NCI-H446 treated with DMSO at 0.1 percent for 48 hours (cell line): ENCODE measurements at places on chromosomes 16 and 17.

DNA sequence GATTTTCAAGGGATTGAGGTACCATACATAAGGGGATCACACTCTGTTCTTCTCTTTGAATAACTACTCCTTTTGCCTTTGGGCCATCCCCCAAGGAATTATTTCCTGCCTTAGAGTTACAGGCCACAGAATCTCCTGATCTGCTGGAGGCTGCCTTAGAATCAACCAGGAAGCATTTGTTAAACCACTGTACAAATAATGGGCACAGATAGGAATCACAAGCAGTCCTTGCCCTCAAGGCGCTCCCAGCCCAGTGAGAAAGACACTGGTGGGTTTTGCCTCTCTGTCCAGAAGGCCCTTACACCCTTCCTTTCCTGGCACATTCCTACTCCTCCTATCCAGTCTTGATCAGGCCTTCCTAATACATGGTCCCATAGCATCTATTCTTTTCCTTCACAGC, 45.9 kb downstream of the MRTFB start:
- no peak for DNase-seq

GRCh38 chr17:69967910-69968411, 107.1 kb upstream of the KCNJ16 start:
- DNase-seq, result no peak

GRCh38 chr16:641326-642188, at the start of gene MCRIP2:
Gene MCRIP2, plus strand, starts transcription at chr16:641828. Its CDS starts 164 bp downstream, at chr16:641992.
- peak; percentile 57 for DNase-seq

- DNase-seq, result no peak
Measured at GRCh38 chr17:10894220-10894619, 56.3 kb upstream of the PIRT start.

DNA sequence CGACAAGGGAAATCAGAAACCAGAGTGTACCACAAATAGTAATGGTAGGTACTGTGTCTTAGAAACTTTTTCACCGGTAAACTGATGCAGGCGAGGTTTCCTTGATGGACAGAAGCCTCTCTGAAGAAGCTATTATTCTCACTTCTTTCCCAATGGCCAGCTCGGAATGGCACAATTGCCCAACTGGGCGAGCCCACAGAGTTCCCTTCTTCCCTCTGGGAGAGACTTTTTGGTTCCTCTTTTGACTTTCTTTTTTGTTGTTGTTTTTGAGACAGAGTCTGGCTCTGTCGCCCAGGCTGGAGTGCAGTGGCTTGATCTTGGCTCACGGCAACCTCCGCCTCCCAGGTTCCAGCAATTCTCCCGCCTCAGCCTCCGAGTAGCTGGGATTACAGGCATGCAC, 16.9 kb downstream of the SLC43A2 start:
- no peak for DNase-seq

DNA sequence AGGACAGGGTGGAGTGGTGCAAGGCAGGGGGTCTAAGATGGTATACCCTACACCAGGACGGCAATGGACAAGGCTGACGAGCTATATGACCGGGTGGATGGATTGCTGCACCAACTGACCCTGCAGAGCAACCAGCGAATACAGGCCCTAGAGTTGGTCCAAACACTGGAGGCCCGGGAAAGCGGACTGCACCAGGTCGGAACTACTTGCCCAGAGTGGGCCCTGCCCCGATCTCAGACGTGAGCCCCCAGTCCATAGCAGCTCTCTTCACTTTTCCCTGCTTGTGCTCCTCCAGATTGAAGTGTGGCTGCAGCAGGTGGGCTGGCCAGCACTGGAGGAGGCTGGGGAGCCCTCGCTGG, 3.1 kb downstream of the PLEKHG4 start:
- DNase-seq, result no peak

DNA sequence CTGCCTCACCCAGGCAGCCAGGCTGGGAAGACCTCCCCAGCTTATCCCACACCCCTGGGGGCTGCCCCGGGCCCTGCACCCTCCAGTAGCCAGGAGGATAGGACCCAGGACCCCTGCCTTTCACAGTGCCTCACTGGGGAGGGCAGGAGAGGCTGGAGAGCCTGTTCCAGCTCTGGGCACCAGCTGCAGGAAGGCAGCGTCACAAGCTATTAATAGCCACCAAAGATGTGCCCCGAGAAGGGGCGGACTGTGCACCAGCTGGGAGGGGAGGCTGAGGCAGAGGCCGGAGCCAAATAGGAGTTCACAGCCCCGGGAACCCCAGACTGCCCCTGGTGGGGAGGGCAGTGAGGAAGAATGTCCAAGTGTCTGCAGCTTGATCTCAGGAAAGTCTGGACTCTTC, 8.8 kb downstream of the SBK1 start:
- no peak for DNase-seq

DNA sequence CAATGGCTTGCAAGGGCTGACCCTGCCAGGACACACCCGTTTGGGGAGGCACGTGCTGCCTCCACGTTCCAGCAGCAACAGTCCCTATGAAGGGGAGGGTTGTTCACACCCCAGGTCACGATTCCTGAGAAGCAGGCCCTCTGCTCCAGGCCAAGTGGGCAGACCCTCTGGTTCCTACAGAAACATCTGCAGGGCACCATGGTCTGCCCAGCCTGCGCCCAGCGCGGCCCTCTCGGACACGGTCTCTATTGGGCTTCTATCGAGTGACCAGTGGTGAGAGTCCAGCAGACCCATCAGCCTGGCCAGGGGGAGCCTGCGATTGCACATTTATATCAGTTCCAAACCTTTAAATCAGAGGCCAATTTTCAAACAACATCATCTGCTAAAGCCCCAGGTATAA, 128.3 kb downstream of the ZNF423 start:
- no peak for DNase-seq

GRCh38 chr16:55000595-55000994, 69.9 kb downstream of the IRX5 start:
- DNase-seq, result no peak

- DNase-seq, result no peak
Measured at GRCh38 chr16:89860747-89861304, 12.6 kb upstream of the TCF25 start.

GRCh38 chr16:28879261-28879840, 1.1 kb downstream of the ATP2A1 start:
- DNase-seq, result no peak

DNA sequence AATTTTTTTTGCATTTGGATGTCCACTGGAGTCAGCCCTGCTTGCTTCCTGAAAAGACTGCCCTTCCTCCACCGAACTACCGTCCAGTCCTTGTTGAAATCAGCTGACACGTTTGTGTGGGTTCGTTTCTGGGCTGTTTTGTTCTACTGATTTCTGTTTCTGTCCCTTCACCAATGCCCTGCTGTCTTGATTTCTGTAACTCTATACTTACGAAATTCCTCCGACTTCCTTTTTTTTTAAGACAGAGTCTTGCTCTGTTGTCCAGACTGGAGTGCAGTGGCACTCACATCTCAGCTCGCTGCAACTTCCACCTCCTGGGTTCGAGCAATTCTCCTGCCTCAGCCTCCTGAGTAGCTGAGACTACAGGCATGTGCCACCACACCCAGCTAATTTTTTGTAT, 8.4 kb upstream of the GAA start:
- no peak for DNase-seq

DNA sequence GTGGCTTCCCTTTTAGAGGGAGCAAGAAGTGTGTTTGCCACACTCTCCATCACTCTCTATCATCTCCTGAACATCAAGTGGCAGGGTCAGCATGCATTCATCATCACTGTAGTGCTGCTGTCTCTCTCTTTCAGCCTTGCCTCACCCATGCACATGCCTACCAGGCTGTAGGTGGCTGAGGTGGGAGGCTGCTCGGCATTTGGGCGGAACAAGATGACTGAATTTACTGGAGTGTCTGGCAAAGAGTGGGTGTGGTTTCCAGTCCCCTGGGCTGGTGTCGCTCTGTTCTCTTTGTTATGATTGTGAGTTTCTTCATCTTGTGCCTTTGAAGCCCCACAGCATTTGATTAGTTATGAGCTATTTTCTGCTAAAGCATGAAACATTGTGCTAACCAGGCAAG, 541.9 kb upstream of the EEF2KMT start:
- no peak for DNase-seq
